ENCODE measurements at places on chromosomes 7 and 10. TPM values are rescaled to one million over a fixed set of nuclear protein-coding genes. Genes with fewer than 3 reads are reported as not detected.

The FANK1 gene
- total RNA-seq: 2.5 TPM

The TAS2R4 gene
- total RNA-seq: 1.9 TPM

The TDRD1 gene
- not detected for total RNA-seq

The TRIM73 gene
- total RNA-seq: 0.98 TPM

The NUPR2 gene
- not detected for total RNA-seq
